ENCODE measurements at places on chromosomes 6 and 20.

DNA sequence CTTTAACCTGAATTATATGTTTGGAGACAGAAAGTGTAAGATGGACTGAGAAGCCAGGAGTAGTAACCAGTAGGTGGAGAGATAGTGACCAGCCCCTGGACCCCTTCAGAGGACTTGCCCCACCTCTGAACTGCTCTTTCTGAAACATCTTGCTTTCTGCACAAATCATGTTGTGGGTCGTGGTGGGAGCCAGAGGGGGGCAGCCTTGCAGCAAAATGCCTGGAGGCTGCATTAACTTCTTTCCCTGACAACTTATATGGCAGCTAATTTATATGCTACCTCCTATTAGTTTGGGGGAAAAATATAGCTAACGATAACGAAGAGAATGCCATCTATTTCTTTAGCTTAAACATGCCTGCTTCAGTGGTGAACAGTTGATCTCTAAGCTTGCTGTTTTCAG is 859.8 kb downstream of the MAFB start:
- DNase-seq, result peak; percentile 30

- DNase-seq, result no peak
Measured at GRCh38 chr20:33576432-33577125, 85.5 kb upstream of the C20orf144 start.

DNA sequence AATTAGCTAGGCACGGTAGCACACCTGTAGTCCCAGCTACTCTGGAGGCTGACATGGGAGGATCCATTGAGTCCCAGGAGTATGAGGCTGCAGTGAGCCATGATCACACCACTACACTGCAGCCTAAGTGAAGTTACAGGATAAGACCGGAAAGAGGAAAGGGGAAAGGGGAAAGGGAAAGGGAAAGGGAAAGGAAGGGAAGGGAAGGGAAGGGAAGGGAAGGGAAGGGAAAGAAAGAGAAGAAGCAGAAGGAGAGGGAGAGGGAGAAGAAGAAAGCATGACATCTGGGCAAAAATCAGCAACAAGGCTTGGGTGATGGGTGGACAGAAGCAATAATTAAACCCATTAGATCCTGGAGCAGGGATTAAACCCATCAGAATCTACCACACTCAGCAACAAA is 101.7 kb upstream of the RAB32 start:
- no peak for DNase-seq

GRCh38 chr20:19922716-19923115 is 94.4 kb upstream of the NAA20 start:
- DNase-seq, result no peak

GRCh38 chr6:36094753-36095496 is 35.4 kb upstream of the MAPK13 start:
- DNase-seq, result peak; percentile 82

GRCh38 chr6:74554041-74554440 is 651.8 kb downstream of the COL12A1 start:
- no peak for DNase-seq

- DNase-seq, result no peak
Measured at GRCh38 chr6:43076464-43077332, 584 bp downstream of the PTK7 start.

DNA sequence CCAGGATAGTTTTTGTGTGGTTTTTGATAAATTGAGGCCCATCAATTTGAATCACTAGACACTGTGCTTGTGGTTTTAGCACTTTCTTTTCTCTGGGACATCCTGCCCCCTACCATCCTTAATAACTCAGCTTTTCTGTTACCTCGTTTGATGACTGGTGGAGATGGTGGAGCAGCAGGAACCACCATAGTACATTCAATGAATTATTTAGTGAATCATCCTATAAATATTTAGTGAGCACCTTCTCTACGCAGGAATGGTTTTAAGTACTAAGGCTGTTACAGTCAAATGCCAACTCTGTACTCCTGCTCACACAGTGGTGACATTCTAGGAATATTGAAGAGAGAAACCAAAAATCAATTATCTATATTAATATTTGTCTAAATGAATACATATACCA is 585.2 kb downstream of the HAO1 start:
- DNase-seq, result no peak

DNA sequence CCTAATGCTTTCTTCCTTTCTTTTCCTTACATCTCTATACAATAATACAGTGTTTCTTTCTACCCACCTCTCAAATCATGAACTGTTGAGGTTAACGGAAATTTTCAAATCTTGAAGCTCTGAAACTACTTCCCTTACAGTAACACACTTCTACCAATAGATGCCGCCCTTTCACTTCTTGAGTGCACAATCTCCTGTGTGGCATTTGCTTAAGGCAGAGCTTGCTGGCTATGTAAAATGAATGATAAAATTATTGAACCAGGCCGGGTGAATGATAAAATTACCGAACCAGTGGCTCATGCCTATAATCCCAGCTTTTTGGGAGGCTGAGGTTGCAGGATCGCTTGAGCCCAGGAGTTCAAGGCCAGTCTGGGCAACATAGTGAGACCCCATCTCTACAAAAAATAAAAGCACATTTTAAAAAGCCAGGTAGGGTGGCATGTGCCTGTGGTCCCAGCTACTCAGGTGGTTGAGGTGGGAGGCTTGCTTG is 56.8 kb downstream of the KCNS1 start:
- no peak for DNase-seq

- no peak for DNase-seq
Measured at GRCh38 chr20:9203081-9203447, 134.2 kb downstream of the PLCB4 start.

DNA sequence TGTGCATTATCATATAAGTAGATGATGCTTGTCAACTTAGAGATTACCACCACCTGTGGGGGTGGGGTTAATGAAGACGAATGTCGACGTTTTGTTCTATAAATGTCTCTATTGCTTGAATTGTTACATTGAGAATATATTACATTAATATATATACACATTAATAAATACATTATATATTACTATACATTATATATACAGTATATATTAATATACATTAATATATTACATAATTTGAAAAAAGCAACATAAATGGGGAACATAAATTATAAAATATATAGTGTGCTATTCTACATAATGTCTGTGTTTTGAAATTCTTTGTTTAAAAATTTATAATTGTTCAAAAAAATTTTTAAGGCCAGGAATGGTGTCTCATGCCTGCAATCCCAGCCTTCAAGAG is 81.1 kb downstream of the ALDH8A1 start:
- DNase-seq, result no peak

DNA sequence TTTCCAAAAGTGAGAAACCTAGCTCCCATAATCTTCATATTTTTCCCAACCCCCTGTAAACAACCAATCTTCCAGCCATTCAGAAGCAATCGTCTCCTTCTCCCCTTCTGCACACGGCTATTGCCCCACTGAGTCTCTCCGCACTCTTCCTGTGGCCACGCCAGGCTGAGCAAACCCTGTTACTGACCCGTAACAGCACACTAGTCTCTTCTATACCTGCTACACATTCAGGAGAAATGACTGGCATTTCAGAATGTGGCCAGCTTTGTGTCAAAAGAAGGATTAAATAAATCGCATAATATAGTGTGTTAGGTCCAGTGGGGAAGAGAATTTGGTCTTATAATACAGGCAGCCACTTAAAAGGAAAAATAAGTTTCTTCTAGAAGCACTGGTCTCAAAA is 41.4 kb downstream of the ECT2L start:
- DNase-seq, result no peak

DNA sequence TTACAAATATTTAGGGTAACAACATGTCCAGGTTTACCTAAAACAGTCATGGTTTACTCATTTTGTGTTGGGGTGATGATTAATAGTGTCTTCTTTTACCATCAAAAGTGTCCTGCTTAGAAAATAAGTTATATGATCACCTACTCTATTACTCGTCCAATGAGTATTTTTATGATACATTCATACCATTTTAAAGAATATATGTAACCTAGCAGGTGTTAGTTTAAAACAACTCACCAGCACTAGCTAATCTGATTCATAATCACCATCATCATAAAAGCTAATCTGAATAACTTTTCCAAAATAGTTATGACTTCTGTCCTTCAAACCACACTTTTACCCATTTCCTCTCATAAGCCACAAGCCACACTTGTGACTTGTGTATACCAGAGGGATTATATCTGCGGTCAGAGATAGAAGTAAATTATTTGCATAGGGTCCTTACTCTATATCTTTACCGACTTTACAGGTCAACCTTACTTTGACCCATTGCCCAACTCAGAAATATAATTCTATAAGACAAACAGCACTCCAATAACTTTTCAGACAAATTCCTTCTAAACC is 33.3 kb upstream of the NRN1 start:
- no peak for DNase-seq

GRCh38 chr6:17182961-17183360 is 81.1 kb downstream of the STMND1 start:
- no peak for DNase-seq

DNA sequence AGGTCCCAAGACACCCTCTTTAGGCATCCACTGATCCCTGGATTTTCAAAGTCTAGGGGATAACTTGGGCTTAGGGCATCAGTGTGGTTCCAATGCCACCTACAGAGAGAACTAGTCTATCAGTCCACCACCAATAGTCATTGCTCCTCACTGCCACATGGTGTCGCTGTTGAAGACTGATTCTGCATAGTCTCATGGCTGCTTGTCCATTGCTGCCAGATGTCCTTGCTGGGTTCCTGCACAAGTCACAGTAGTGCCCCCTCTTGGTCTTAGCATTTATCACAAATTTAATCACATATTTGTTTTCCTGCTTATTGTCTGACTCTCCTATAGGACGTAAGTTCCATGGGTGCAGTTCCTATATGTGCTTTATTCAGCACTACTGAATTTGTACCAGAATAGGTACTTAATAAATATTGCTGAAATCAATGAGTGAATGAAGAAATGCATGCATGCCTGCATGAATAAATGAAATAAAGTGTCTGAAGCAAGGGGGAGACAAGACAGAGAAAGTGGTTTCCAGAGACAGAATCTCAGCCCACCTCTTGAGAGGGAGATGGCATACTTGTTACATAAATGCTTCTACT is 45.9 kb upstream of the RALY start:
- DNase-seq, result no peak

GRCh38 chr20:47027042-47027441 is 132.4 kb downstream of the EYA2 start:
- no peak for DNase-seq

GRCh38 chr6:408599-409102 is 17.1 kb downstream of the IRF4 start:
- no peak for DNase-seq

DNA sequence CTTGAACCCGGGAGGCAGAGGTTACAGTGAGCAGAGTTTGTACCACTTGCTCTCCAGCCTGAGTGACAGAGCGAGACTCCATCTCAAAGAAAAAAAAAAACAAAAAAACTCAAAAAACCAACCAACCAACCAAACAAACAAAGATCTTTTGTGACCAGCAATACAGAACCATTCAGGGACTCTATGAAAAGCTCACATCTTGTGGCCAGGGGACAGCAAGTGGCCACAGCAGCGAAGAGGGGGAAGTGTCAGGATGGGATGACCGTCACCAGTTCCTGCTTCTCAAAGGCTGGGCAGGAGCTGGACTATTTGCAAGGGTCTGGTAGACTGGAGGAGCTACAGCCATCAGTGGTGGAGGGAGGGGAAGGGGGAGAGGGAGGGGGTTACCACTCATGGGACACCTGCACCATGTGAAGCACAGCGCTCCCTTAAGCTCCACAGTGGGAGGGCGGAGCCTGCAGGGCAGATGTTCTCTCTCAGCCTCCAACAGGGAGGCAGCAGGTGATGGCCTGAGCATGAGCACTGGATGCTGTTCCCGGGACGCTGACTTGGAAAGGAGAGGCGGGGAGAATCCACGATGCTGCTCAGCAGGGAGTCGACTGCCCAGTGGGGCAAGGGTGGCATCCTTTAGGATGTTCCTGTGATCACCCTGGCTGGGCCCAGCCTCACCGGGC is 19.7 kb upstream of the ULBP3 start:
- DNase-seq, result no peak

DNA sequence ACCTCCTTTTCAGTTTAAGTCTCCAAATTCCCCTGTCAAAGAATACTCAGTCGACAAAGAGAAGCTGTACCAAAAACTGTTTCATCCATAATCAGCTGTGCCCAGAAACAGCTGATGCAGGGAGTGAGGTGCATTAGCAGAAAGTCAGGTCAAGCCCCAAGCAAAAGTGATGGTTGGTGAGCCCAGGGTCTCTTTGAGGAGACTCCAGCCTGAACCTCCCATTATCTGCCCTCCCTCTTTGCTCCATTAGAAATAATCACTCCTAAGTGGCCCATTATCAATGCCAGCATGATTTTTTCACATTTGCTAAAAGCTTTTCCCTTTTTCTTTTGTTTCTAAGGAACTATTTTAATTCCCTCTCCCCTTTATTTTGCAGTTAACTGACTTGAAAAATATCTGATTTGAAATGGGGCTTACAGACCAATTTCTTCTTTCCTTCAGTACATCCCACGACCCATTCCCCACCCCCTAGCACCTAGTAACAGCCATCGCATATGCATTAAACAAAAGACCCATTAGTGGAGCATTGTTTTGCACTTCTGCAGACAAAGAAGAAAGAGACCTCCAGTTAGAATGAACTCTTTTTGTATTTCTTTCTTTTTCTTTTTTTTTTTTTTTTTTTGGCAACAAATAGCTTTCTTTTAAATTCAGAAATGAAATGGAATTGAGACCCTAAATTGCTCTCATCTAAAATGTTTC is 257.0 kb downstream of the GRIK2 start:
- no peak for DNase-seq

- DNase-seq, result no peak
Measured at GRCh38 chr20:10771435-10772140, 97.8 kb upstream of the JAG1 start.

DNA sequence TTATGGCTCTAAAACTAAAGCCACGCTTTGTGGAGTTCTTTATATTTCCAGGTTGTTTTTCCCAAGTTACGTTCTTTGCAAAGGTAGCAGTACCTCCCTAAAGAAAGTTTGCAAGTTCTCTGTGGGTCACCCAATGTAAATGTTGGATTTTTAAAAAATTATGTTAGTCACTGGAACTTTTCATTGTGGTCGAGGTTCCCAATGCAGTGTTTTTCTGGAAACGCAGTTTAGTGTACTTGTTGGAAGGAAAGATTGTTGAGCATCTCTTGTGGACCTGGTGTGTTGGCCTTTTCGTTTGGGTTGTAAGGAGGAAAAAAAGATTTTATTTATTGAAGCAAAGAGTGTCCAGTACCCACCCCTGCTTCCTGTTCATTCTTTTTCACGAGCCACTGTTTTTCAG is 1.4 kb downstream of the TOP1 start:
- no peak for DNase-seq

GRCh38 chr6:69875715-69876114 is 9.4 kb downstream of the COL19A1 start:
- no peak for DNase-seq

DNA sequence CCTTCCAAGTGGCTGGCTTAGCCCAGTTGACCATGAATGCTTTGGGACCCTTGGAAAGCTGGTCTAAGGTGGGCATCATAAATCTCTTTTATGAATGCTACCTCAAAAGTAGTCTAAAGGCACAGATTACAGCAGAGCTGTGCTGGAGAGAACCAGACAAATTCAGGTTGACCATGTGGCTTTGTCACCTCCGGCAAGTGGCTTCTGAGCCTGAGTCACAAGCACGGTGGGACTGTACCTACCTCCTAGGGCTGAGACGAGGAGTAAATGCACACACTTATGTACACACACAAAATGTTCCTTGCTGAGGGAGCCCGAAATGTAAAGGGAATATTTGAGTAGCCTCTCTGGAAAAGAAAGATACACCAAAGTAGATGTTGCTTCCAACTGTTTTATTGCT is 155.9 kb downstream of the NFATC2 start:
- no peak for DNase-seq

GRCh38 chr6:84074988-84075781 is 41.6 kb downstream of the MRAP2 start:
- no peak for DNase-seq
